ENCODE measurements at places on chromosomes 1 and 21.

DNA sequence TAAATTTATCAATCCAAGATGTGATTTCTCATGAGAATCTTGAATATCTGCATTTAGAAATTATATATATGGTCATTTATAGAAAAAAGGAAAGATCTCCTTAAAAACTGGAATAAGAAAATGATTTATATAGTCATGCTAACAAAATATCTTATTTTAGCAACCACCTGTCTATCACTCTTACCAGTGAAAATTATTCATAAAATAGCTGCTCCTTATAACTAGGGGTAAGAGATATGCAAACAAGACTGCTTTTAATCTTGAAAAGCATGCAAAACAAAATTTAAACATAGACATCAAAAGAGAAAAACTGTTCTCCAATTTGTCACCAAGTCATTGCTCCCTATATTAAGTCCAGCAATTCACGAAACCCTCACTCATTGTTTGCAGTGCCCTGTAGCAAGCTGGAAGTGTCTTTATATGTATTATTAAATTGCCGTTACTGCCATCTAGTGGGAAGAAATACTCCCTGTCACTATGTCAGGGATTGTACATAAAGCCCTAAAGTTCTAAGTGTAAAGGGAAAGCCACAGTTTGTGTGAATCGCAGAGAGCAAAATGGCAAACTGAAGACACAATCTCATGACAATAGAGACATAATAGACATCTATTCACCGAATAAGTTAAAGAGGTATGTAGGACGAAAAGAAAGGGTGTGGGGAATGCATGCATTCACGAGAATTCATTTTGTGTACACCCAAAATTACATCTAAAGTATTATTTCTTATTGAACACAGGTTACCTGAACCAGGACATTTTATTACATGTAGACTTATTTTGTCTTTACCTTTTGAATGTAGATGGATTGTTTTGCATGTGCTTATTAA lies 600.5 kb downstream of the USP25 start:
- DNase-seq = peak; percentile 11

GRCh38 chr1:205030896-205031295 lies 12.1 kb upstream of the CNTN2 start:
- no peak for DNase-seq

- no peak for DNase-seq
Measured at GRCh38 chr1:100266741-100267140, 725 bp downstream of the RTCA start.

DNA sequence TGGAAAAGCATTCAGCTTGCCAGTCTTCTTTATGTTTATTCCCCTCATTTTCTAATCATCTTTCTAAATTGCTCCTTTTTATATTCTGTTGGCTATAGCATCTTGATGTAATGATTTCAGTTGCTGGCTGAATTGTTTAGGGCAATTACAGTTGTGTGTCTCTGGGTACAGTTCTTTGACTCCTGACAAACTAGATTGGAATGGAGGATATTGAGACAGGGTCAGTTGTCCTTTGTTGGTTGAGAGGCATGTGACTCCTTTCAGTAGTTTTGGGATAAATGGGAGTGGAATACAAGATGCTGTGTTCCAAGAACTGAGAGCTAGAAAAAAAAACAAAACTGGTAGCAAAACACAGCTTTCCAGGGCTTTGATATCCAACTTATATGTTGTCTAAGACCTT lies 1.5 kb downstream of the CENPF start:
- DNase-seq = no peak

GRCh38 chr1:157073944-157074685 lies 25.5 kb downstream of the ETV3L start:
- peak; percentile 59 for DNase-seq

- DNase-seq = no peak
Measured at GRCh38 chr1:219798283-219799030, 129.9 kb downstream of the SLC30A10 start.

GRCh38 chr1:178411756-178412399 lies 84.9 kb downstream of the CLEC20A start:
- DNase-seq = peak; percentile 17

GRCh38 chr1:186046437-186047211 lies 312.4 kb downstream of the HMCN1 start:
- no peak for DNase-seq

DNA sequence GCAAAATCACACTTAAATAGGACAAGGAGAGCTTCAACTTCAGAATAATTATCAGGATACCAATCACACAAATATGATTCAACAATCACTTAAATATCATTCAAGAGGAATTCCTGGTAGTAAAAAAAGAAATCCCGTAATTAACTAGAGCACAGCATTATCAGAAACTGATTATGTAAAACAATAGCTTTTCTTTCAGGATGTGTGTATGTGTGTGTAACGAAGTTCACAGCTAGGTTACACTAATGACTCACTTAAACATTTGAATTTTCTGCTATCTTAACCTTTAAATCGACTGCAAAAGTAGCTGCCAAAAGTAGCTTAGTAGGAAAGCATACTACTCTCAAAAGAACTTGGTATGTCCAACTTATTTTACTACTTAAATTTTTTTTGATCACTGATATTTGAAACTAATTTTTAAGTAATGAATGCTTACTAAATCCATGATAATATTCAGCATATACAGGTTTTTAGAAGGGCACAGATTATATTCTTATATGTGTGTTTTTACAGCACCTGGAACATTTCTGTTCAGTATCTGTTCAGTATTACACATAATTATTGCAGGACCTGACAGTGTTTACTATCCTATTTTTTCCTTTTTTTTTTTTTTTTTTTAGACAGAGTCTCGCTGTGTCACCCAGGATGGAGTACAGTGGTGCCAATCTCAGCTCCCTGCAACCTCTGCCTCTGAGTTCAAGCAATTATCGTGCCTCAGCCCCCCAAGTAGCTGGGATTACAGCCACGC lies 4.2 kb downstream of the RERE start:
- DNase-seq = no peak

GRCh38 chr1:205668951-205669340 lies 11.4 kb downstream of the SLC45A3 start:
- peak; percentile 79 for DNase-seq

DNA sequence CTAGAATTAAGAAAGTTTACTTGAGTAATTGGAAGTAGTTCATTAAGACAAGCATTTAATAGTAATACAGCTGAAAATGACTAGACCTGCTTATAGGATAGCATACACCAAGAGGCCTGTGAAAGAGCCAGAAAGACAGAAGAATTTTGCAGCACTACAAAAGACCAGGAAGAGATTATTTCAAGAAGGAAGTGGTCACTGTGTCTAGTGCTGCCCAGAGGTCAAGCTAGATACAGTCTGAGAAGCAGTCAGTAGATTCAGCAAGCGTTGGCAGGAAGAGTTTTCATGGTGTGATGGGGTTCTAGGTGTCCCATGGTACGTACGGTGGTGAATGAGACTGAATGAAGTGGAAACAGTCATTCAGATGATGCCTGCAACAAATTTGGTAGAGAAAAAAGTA lies 31.5 kb downstream of the RGS8 start:
- no peak for DNase-seq

GRCh38 chr1:31552489-31552888 lies 23.8 kb upstream of the TINAGL1 start:
- no peak for DNase-seq

GRCh38 chr1:112054510-112054909 lies 65.0 kb upstream of the KCND3 start:
- DNase-seq = no peak

Measured in GM13977 (cell line).